ENCODE measurements at places on chromosomes 2 and 18.

GRCh38 chr18:77062518-77063003, 70.0 kb downstream of the MBP start:
- DNase-seq = peak; percentile 68

DNA sequence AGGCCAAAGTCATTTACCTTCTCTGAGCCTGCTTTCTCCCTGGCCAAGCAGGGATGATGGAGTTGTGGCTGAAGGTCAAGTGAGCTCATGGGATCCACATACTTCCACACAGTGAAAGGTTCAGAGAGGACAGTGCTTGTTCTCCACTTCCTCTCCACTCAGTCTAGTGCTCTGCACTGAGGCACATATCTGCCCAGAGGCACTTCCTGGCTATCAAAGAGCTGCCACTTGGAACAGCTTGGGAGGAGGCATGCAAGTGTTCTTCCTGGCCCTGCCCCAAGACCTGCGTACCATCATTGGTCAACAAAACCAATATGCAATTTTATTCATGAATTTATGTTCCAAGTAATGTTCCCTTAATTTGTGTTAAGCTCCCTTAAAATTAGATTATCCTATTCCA, 71.9 kb downstream of the RNF152 start:
- DNase-seq = no peak

DNA sequence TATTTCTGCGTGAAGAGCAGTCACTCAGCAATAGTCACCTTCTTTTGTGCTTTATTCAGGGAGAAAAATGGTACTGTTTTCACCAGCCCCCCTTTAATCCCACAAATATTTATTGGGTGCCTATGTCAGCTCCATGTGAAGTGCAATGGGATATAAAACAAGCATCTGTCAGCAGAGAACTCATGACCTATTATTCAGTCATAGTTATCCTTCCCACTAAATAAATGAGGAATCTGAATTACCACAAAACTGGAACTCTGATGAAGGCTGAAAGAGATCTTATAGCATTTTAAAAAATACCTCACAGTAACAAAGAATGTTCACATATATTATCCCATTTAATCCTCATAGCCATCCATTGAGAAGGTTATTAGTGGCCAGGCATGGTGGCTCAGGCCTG, 45.8 kb downstream of the DHX57 start:
- no peak for DNase-seq

GRCh38 chr2:170862286-170862902, 45.7 kb downstream of the GAD1 start:
- DNase-seq = no peak

GRCh38 chr2:163563336-163563735, 172.5 kb downstream of the FIGN start:
- no peak for DNase-seq

- DNase-seq = no peak
Observed at GRCh38 chr18:76057386-76057785, 437.7 kb downstream of the ZNF516 start.

DNA sequence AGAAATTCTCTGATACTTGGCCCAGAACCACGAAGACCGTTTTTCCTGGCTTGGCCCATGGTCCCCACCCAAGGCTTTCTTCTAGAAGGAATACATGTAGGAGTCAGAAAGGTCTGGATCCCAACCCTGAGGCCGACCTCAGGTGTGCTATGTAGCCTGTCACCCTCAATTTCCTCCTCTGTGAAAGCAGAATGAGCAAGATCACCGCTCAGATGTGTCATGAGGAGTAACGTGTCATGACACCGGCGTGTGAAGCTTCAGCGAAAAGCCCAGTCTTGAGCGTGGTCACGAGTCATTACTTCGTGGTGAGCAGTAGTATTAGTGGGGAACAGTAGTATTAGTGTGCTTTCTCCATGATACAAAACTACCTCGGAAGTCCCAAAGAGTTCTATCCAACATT, 103.4 kb downstream of the ALPK2 start:
- peak; percentile 47 for DNase-seq

GRCh38 chr2:214226061-214226460, 184.8 kb upstream of the VWC2L start:
- DNase-seq = no peak

DNA sequence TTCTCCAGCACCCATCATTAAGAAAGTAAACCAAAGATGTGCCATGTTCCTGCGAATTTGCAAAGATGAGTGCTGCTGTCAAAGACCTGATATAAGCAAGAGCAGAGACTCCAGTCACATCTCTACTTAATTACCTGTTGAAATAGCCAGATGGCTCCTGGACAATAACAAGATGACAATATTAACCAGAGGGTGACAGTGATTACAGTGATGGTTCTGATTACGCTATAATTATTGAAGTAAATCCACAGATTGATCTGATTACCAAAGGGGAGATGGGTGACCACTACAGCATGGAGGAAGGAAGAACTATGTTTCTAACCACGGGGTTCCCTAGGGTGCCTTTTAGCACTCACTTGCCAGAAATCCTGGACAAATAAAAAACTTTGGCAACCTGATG, 36.5 kb upstream of the AFF3 start:
- DNase-seq = no peak

DNA sequence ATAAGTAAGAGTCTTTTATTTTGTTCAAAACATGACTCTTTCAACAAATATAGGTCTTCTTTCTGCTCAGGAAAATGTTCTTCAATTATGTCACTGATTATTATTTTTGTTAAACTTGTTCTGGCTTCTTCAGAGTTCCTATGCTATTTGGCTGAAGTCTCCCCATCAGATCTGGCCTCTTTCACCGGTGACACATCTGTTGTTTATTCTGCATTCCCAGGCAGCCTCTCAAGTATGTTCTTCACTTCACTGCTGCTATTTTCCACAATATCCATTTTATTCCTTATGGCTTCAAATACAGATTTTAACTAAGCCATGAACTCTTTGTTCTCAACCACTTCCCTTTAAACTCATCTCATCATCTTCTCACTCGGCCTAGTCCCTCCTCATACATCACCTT, 45.7 kb downstream of the HDAC4 start:
- no peak for DNase-seq

DNA sequence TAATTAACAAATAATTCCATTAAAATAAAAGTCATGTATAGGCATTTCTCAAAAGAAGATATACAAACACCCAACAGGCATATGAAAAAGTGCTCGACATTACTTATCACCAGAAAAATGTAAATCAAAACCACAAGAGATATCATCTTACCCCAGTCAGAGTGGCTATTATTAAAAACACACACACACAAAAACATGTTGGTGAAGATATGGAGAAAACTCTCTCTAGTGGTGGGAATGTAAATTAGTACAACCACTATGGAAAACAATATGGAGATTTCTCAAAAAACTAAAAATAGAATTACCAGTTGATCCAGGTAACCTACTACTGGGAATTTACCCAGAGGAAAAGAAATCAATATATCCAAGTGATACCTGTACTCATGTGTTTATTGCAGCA, 966.3 kb upstream of the POU3F3 start:
- no peak for DNase-seq

DNA sequence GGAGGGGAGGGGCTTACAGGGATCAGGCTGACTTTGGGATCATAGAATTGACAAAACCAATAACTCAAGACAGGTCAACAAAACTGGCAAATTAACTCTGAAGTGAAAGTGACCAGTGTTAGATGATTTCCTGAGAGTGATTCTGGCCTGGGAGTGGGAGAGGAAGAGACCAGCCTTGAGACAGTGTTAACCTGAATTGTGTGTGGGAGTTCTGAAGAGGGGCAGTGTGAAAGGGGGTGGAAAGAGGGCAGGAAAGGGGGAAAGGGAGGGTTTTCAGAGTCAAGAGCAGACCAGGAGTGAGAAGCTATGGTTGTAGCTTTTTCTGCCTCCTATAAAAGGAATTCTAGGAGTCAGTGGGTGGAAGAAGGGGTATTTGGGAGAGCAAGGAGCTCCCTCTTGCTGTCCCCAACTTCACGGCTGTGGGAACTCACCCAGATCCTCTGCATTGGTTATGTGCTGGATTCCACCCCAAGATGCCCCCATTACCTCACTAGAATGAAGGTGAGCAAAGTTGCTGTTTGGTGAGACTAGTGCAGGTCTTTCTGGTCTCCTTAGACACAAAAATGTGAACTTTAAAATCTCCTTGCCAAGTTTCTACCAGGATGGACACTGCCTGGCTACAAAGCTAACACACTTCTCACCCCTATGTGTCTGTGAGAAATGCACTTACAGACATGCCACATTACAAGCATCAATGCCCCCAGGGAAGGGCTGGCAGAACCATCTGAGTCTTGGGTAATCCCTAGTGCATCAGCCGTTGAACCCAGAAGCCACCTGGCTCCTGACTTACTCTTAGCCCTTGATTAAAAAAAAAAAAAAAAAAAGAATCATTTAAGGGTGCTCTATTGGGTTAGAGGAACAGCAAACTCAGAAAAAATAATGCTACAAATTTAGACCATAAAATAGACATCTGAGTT, 61.6 kb downstream of the BMP10 start:
- no peak for DNase-seq

DNA sequence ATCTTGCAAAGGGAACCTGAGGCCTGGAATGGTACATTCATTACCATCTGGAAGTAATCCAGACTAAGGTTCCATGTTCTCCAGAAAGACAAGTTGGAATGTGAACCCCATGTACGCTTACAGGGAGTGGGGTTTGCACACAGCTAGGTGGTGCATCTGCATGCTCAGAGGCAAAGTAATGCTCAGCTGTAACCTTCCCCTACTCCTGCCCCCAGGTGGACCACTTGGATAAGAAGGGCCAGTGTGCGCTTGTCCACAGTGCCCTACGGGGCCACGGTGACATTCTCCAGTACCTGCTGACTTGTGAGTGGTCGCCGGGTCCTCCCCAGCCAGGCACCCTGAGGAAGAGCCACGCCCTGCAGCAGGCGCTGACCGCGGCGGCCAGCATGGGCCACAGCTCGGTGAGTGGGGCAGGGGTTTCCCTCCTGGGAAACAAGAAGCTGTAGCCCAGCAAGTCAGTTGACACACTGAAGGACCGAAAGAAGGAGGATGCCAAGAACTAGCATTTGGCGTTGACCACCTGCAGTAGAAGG, 90.0 kb downstream of the WDSUB1 start:
- DNase-seq = no peak

GRCh38 chr2:46248171-46248570, 49.0 kb upstream of the EPAS1 start:
- no peak for DNase-seq

DNA sequence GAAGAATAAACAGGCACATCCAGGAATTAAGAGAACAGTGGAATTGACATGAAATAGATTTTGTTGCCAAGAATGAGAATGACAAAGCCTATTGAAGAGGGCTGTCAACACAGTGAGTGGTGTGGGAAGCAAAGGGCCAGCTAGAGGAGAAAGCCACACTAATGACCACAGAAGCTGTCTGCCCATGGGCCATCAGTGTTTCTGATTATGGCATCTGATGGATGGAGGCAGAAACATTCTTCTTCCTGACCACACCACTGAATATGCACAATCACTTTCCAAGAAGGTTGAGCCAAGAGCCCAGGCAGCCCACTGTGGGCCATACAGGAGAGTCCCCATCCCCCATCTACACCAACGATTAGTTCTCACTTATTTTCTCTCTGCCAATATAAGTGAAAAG, 146.0 kb upstream of the SH3BP4 start:
- no peak for DNase-seq

DNA sequence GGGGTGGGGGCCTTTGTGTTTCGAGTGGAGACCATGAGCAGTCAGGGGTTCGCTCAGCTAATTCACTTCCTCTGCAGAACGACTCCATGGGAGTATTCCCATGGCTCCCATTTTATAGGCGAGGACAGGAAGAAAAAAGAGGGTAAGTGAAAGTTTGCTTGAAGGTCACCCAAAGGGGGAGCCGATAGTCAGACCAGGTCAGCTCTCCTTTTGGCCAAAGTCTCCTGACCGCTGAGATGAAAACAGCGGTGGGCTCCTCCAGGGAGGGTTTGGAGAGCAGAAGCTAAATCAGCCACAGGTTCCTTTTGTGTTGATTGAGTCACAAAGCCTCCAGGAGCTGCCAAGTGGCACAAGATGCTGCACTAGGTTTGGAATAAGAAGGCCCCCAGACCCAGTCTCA, 34.1 kb upstream of the CTAGE1 start:
- DNase-seq = no peak

DNA sequence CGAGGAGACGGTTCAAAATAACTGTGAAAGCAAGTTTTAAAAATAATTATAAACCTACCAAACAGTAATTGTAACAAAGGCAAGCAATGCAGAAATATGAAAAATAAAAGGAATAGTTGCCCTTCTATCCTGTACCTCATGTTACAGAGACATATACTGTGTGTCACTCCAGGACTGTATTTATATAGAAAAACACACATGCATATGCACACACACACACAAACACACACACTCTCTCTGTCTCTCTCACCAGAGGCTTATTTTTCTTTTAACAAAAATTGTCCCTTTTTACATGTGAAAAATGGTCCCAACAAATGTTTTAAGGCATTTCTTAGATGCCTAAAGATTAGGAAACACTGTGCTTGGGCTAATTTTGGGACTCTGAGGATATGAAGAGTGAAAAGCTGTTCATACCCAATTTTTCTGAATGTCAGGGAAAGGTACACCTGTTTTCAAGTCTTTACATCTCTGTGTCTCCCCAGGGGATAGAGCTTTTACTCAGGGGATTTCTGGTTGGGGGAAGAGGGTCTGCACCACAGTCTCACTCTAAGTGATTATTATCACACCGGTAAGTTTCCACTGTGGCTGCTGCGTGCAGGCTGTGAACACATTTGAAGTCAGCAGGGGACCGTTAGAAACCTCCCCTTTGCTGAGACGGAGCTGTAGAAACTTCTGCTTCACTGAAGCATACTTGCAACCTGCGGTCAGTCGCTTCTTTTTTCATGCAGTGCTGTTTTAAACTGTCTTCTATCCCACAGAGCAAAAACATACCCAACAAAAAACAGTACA, 51.4 kb upstream of the SPAG16 start:
- peak; percentile 15 for DNase-seq

DNA sequence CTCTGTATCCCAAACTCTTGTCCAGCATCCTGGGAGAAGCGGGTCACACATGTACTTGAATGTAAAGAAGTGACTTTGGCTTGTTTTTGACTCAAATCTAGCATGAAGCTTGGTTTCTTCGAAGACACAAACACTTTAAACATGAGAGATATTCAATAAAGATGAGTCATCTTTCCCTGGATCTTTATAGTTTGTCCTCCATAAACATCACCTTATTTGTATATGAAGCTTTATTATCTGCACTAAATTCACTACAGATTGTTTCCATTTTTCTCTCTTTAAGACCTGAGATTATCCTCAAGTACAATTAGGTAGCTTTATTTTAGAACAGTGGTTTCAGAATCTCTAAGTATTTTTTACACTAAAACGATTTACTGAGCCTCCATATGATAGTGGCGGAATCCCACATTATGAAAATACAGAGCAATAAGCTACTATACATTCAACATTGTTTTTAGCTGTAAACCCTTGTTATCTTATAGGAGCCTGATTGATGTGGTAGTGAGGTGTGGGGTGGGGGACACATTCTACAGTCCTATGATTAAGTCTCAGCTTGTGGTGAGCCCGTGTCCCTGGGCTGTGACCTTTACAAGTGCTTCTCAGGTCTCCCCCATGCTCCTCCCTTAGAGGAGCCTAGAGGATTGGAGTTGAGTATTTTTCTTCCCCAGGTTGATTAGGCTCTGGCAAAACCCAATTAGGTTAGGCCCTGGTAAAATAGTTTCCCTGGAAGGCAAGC, 79.6 kb upstream of the RAPGEF4 start:
- DNase-seq = no peak

Measured in activated naive CD4-positive, alpha-beta T cell treated with Interleukin-2 at 50 U/mL for 16 hours (primary cell).